ENCODE measurements at places on chromosomes 11 and 22.

DNA sequence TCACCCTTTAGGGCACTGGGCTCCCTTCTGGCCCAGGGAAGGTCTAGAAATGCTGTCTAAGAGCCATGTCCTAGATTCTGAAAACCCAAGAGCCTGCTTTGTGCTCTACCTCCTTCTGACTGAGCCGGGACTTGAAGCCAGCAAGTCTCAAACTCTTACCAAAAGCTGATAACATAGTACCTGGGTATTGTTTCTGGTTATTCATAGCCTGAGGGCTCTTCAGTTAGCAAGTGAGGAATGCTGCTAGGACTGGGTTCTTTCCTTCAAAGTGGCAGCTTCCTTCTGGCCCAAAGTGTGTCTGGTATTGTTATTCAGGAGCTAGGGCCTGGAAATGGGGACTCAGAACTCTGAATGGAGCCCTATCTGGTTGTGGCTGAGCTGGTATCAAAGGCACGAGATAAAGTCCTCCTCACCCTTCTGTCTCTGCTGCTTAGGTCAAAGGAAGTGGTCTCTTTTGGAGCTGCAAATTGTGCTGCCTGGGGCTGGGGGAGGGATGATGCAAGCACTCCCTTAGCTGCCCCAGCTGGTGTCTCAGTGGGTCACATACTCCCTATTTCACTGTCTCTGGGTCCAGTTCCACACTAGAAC is 696.0 kb upstream of the CCDC179 start:
- DNase-seq: no peak

DNA sequence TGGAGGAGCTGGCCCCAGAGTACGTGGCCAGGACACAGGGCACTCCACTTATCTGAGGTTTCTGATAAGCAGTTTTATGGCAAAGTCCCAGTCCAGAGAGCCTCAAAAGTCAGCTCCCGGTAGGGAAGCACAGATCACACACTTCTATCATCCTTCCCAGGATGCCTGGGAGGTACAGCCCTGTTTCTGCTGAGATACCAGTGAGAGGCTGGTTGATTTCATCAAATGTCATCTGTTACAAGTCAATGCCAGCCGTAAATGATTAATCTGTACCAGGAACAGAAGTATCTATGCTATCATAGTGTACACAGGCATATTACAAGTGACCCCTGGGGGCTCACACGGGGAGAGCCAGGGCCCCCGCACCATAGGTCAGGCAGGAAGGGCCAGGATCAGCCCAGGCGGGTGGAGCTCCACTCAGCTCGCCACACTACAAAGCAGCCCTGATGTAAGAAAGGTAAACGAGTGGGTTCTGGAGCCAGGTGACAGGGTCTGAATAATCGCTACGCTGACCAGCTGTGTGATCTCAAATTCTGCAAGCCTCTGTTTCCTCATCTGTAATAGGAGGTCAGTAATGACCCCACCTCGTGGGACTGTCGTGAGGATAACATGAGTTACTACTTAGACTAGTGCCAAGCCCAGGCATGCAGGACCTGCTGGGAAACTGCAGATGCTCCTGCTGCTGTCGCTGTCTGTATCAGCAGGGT is 17.6 kb downstream of the PLA2G6 start:
- DNase-seq: no peak

DNA sequence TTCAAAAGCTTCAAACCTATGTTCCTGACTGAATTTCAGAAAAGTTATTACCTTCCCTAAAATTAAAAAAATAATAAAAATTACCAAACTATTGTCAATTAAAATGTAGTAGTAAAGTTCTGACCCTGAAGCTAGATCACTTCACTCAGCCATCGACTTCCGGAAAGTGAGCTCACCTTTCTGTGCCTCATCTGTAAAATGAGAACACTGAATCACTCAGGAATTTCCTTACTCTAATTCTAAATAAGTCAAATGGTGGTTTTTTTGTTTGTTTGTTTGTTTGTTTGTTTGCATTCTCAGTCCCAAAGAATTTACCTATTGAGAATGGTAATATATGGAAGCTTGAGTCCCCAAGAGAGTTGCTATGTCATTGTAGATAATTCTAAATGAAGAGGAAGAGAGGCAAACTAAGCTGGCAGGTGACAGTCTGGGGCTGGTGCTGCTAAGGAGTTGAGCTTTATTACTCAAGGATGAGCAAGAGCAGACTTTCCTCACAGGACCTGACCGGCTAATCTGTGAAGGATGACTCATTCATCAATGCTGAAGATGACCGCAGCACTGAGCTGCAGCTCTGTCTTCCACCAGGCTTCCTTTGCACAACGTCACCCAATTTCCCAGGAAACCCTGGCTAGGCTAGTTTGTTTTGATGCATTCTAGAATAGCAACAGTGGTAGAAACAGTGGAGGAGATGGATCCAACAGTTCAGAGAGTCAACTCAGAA is 248.8 kb downstream of the RAB38 start:
- DNase-seq: no peak

DNA sequence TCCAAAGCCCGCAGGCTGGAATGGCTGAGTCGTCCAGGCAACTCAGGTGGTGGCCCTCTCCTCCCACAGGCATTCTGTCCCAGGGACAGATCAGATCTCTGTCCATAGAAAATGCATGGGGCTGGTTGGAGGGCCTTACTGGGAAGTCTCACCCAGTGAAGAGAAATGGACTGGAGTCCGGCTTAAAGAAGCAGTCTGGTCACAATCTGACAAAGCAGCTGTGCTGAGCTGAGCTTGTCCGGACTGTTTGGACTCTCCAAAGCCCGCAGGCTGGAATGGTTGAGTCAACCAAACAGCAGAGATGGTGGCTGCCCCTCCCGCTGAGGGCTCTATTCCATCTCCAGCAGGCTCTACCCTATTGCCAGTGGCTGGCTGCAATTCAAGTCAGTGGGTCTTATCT is 14.4 kb upstream of the DEPDC7 start:
- DNase-seq: no peak

Measured in NCI-H2107 (cell line).